Globus pallidus (tissue), 1 donor: ENCODE measurements at places on chromosomes 4 and X.

DNA sequence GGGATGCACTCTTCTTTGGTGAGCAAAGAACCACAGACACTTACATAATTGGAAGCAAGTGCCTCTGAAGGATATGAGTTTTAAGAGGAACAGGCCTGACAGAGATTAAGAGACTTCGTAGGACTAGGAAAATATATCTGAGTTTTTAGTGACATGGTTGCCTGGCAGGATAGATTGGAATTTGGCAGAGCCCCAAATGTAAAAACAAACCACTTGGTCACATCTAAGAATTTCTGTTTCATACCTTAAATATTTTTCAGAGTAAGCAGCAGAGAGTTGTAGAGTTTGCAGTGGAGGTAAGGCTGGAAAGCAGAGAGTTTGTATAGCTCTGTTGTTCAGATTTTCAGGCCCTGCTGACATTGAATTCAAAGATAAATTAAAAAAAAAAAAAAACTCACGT lies 150.1 kb upstream of the MAGEB2 start:
- DNase-seq: no peak

- no peak for DNase-seq
These were observed 185.1 kb upstream of the DIPK2B start for GRCh38 chrX:45385757-45386156.

DNA sequence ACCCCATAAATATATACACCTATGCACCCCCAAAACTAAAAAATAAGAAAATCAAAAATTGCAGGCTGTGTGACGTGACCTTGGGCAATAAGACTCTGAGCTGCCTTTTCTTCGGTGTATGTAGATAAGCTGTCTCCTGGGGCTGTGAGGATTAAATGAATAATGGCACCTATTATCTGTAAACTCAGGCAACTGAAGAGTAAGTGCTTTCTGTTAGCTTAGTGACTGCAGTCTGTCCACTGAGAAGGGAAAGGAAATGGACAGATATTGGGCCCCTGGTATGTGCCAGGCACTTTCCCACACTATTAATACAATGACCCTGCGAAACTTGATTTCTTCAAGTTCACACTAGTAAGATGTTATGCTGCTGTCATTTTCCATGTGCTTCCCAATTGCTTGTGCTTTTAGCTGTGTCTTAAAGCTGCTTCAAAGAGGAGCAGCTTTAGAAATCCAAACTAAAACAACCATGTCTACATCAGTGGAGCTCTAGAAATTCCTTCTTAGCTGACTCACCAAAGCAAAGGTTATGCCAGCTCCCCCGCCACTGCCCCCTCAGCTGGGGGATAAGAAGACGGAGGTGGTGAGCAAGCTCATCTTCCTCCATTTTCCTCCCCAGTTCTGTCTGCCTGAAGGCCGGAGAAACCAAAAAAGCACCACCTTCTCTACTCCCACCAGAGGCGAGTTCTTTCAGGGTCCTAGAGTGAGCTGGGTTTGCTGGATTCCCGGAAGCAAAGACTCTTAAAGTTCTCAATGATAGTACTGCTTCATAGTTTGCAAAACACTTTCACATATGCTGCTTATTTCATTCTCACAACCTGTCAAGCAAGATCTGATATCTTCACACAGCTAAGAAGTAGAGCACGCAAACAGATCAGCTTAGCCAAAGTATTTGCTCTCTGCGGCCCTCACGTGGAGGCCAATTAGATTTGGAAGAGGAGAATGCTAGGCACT lies 8.8 kb upstream of the DGAT2L6 start:
- DNase-seq: no peak

GRCh38 chr4:26858035-26858918 lies 2.4 kb upstream of the STIM2 start:
- DNase-seq: no peak

DNA sequence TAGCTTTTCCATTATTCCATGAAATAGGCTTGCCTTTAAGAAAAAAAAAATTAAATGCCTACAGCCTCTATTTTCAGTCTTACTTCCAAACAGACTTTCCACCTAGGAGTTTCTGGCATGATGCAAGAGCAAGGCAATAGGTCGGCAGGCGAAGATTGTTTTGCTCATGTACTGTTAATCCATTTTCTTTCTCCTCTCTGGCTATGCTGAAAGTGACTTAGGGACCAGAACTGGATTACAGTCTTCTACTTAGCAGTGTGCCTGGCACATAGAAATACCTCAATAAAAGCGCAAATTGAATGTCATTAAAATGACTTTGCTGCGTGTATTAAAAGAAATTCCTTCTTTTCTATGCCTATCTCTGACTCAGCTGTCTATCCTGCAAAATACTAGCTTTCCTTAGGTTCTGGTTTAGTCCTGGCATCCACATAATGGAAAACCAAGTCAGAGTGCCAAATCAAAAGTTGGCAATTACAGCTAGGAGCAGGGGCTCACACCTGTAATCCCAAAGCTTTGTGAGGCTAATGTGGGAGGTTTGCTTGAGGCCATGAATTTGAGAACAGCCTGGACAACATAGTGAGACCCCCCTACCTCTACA lies 51.9 kb downstream of the CC2D2A start:
- no peak for DNase-seq

- DNase-seq: no peak
These were observed 42.2 kb upstream of the CXCL8 start for GRCh38 chr4:73698217-73698616.

DNA sequence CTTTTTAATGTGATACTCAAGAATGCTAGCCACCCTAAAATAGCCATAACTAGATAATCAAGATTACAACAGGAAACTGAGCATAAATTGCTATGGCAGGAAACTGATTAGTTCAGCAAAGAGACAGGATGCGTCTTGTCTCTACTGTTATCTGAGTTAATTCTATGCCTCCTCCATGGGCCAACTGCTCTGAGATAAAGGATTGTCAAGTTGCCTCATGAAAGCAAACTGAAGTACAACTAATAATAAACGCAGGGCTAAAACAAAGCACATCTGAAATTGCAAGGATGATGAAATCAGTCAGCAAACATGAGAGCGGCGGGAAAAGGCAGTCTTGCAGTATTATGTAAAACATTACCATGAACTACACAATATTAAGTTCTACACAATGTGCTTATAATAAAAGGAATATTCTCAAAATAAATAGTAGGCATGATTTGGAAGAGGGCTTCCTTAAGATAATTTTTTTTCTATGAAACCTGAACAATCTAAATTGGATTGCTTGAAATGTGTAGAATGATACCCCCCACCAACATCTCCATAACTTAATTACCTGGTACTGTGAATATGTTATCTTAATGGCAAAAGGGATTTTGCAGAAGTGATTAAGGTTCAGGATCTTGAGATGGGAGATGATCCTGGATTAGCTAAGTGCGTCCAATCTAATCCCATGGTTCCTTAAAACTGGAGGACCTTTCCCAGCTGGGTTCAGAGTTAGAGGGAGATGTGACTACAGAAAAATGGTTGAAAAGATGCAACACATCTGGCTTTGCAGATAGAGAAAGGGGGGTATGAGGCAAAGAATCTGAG lies 65.9 kb downstream of the ANTXR2 start:
- DNase-seq: no peak

GRCh38 chr4:174764105-174764729 lies 64.8 kb downstream of the GLRA3 start:
- DNase-seq: peak; percentile 32

GRCh38 chrX:151268836-151269235 lies 92.5 kb downstream of the GPR50 start:
- DNase-seq: no peak

DNA sequence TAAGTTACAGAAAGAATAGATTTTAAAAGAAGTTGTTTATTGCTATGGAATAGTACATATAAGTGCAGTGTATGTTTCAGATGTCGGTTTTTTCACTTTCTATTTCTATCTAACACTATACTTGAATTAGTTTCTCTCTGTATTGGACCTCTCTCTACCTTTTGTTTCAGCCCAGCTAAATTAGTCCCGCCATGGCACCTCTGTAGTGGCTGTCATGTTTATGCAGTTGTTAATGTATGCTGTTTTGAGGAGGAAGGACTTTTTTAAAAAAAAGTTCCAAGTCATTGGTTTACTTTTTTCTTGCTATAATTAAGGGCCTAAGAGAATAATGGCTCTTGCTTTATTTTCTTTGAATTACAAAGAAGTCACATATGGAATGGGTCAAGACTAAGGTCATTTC lies 118.1 kb downstream of the AKAP4 start:
- DNase-seq: no peak

DNA sequence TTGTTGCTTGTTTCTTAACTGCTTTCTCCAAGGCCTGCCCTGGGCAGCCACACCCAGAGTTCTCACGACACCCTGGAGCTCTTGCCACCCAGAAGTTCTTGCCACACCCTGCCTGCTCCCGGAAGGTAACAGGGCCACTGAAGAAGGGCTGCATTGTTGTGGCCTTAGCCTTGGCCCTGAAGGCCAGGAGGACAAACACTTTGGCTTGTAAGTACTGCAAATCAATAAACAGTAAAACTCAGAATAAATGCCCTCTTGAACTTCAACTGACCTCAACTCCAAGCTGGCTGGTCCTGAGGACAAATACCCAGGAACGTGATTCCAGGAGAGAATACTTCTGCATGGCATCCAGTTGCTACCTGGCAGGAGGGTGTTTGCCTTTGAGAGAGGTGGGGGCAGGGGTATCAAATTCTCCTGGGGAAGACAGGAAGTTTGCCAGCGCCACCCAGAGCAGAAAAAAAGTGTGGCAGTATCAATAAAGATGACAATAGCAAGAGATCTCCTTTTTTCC lies 54.1 kb downstream of the TLR10 start:
- DNase-seq: no peak

DNA sequence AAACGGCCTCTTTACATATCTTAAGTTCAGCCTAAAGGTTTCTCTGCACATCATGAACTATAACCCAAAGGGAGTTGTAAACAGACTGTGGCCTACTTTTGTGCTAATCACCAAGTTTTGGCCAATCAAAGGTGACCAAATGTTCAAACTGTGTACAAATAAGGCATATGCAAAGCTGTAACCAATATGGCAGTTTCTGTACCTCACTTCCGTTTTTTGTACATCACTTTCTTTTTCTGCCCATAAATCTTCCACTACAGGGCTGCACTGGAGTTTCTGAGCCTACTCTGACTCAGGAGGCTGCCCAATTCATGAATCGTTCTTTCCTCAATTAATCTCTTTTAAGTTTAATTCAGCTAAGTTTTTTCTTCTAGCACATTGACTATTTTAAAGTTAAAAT lies 318.7 kb downstream of the SLC7A11 start:
- DNase-seq: no peak

DNA sequence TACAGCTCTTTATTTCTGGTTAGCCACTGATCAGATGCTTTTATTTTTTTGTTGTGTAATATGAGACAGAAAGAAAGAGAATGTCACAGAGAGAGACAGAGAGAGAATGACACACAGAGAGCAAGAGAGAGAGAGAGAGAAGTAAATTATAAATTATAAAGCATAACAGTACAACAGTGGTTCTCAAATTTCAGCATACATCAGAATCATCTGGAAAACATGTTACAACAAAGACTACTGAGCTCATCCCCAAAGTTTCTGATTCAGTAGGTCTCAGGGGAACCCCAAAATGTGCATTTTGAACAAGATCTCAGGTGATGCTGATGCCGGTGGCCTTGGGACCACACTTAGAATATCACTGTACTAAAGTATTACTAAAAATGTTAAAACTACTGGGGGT lies 245.8 kb upstream of the DIAPH2 start:
- no peak for DNase-seq

DNA sequence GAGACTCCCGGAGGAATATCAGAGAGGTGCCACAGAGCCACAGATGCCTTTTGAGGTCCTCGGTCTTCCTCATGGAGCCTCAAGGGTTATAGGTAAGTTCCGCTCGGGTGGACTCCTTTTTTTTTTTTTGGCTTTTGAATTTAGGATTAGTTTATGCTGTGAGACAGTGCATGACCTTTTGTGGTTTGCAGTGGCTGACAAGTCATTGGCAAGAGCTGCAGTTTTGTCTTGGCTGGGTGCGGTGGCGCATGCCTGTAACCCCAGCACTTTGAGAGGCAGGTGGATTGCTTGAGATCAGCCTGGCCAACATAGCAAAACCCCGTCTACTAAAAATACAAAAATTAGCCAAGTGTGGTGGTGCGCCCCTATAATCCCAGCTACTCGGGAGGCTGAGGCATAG lies 4.5 kb upstream of the GRSF1 start:
- no peak for DNase-seq

DNA sequence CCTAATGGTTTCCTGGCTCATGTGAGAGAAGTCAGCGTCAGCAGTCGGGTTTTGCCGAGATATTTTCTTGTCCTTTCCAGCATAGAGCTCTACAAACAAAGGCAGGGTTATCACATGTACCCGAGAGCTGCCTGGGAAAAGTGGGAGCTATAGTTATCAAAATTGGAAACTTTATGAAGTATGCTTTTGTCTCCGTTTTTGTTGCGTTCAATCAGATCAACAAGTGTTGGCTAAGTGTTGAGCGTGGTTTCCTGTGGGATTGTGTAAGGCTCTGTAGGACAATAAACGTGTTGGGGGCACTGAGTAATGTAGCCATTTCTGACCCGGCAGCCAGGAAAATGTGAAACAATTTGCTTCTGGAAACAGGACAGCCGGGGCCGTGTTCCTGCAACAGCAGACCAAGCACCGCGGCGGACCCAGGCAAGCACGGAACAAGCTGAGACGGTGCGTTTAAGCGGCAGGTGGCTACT lies at the start of gene BMX:
Gene BMX (plus strand): TSS at position 311 of the 470 bp plus-strand sequence. CDS start 7,547 bp downstream, outside the sequence.
- no peak for DNase-seq

DNA sequence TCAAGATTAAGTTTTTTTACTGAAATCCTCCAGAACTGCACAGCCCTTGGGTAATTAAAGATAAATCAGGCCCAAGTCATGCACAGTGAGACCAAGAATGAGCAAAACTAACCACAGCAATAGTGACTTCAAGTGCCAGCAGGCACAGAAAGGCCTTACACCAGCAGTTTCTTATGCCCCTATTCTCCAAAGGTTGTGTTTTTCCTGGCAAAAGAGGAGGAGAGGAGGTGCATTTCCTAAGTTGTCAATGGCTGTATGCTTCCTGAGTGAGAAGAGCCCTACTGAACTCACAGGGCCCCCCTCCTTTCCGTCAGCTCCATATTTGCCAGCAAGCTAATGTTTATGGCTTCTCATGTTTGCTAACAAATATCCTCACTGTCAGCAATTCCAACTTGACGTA lies 418.7 kb upstream of the INTU start:
- no peak for DNase-seq

DNA sequence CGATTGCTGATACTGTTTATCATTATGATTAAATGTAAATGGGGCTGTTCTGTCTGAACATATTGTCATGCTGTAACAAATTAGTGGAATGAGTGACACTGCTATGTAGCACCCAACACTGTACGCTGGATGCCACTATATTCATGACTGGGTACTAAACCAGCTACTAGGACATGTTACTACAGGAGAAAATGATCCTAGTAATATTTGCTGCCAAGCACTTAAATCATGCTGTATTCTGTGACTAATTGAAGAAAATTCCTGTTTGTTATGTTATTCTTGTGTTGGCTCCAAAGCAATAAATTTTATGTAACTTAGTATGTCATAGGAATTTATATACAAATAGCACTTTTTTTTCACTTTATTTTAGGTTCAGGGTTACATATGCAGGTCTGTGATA lies 804.2 kb downstream of the CENPC start:
- DNase-seq: no peak

DNA sequence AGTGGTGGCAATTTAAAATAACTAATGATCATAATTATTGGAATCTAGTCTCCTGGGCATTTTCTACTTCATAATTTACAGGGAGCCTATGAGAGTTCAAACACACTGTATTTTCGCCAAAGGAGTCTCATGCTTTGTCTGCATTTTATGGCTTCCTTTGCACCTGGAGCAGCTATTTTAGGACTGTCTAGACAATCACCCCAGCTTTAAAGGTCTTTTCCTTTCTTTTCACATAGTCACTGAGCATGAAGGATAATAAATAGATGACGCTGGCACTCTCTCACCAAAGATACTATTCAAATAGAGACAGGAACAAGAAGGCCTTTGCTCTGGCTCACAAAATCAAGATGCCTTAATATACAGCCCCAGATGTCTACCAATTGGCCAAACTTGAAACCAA lies 43.0 kb downstream of the AMELX start:
- no peak for DNase-seq
